Endothelial cell of umbilical vein (primary cell): ENCODE measurements at places on chromosomes 5 and 9.

- DNase-seq, result no peak
Observed at GRCh38 chr5:6246820-6247437, 131.4 kb downstream of the MED10 start.

GRCh38 chr5:142644640-142645361 is 41.1 kb downstream of the FGF1 start:
- DNase-seq, result peak; percentile 91

DNA sequence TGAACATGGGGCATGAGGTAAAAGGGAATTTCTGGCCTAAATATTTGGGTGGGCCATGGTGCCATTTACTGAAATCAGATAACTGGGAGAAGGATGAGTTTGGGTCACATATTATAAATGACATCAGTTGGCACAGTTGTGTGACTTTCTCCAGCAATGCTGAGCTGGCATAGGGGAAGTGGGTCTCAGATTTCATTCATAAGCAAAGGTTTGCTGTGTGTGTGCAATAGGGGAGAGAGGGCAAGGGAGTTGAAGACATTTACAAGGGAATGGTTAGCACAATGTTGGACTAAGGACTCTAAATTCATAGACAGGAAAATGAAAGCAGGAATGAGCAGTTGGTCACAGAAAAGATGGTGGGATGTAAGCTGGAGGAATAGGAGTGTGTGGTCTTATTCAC is 47.8 kb upstream of the KLF9 start:
- DNase-seq, result no peak

DNA sequence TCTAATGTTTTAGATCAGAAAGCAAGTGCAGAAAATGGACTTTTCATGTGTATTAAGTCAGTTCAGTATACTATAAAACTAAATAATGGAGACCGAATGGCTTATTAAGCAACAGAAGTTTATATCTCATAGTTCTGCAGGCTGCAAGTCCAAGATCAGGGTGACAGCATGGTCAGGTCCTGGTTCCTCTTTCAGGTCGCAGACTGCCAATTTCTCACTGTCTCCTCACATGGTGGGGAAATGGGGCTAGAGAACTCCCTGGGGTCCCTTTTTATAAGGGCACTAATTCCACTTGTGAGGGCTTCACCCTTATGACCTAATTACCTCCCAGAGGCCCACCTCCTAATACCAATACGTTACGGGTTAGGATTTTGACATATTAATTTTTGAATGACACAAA is 48.7 kb downstream of the RICTOR start:
- no peak for DNase-seq

DNA sequence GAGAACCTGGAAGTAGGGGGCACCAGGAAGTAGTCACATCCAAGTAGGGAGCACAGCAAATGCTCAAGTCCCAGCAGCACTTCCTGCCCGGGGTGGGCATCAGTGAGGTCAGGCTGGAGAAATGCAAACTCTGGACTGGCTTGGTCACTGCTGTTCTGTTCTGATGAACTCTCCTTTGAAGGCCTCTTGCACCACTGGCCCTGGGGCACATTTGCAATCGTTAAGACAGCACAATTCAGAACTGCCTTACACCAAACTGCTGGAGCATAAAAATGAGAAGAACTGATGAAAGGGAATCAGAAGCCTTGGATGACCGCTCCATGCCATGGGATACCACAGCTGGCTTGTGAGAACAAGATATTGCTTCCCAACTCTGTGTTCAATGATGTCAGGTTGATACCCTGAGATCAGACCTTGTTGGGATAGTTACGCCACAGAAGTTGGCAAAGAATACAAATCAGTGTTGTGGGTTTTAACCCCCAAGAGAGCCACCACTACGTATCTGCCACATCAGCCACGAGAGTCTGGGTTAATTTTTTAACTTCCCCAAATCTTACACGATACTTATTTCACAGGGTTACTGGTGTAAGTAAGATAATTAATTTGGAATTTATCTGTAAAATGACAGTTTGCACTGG is 42.3 kb upstream of the ZSWIM6 start:
- no peak for DNase-seq

DNA sequence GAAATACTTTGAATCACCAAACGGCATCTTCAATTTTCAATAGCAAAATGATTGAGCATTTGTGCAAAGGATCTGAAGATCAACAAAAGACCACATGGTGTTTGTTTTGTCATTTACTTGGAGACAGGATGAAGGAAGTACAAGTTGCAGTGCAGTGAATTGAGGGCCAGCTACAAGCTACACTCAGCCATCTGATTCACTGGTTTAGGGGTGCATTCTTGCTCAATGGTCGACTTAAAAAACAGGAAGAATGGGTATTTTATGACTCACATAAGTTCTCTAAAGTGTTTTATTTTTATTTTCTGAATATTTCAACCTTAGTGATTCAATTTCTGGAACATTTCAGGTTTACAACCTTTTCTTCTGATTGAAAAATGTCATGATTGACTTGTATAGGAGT is 412.1 kb upstream of the ADAMTSL1 start:
- DNase-seq, result no peak

DNA sequence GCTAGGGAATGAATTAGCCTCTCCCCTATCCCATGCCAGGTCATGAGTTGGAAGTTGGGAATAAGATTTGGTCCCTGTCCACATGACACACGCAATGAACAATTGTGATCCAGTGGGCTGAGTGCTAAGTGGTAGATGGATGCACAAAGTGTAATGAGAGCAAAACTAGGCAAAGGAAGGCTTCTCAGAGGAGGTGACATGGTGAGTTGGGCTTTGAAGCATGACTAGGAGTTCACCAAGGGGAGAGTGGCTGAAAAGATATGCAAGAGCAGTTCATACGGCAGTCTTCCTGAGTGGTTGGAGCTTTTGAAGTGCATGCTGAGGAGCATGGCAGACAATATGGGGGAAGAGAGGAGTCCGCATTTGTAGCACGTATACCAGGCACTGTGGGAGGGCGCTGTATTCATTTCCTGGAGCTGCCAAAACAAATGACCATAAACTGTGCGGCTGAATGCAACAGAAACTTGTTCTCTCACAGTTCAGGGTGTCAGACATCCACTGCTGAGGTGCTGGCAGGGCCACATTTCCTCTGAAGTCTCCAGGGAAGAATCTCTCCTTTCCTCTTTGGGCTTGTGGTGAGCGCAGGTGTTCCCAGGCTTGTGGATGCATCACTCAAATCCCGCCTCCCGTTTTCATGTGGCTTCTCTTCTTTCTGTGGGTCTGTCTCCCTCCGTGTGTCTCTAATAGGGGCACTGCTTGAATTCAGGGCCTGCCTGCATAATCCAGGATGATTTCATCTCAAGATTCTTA is 49.5 kb downstream of the NSG2 start:
- DNase-seq, result no peak

DNA sequence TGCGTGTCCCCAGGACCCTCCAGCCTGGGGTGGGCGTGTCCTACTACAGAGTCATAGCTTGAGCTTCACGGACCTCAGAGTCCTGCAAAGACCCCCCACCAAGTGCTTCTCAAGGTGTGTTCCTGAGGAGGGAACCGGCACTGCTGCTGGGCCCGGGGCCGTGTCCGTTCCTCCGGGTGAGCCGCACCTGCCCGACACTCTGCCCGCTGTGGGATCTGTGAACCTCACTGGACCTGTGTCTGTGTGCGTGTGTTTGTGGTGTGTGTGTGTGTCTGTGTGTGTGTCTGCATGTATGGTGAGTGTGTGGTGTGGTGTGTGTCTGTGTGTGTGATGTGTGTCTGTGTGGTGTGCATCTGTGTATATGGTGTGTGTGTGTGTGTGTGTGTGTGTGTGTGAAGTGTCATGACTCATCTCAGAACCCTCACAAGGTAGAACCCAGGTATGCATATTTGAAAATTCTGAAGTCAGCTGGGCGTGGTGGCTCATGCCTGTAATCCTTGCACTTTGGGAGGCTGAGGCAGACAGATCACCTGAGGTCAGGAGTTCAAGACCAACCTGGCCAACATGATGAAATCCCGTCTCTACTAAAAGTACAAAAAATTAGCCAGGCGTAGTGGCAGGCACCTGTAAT is 40.9 kb upstream of the RXRA start:
- no peak for DNase-seq

DNA sequence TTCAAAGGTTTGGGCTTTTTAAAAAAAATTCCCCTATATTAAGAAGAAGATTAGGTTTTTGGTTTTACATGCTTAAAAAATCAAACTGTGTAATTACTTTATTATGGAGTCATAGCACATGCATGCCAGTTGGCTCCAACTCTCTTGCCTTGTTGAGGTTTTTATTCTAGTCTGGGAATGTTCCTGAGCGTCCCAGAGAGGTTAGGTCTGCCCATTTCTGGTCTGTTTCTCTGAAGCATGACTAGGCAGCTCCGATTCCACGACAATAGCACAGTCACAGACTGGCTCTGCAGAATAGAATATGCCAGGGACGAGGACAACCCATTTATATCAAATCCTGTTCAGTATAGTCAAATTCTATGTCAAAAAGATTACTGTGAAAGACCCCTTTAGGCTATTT is 217.0 kb downstream of the PCSK5 start:
- DNase-seq, result no peak

- peak; percentile 13 for DNase-seq
Observed at GRCh38 chr9:4371108-4371507, 71.2 kb upstream of the GLIS3 start.
